ENCODE measurements at places on chromosomes 1 and 21.

- ATAC-seq = no peak
Observed at GRCh38 chr1:30822006-30822405, 64.4 kb upstream of the LAPTM5 start.

DNA sequence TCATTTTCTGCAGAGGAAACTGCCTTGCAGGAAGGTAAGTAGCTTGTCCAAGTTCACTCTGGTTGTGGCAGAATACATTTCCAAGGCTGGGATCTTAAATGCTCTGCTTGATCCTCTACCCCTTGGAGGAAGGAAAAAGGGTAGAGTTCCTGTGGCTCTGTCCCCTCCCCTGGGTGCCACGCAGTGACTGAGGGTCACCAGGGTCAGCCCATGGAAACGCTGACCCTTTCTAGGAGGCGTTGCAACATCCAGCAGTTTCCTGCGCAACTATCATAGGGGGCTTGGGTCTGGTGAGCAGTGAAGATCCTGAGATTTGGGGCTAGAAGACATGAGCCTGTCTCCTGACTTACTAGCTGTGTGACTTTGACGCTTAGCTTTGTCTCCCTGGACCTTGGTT is 29.4 kb upstream of the EPS8L3 start:
- no peak for ATAC-seq

GRCh38 chr1:5748286-5749225 is 243.7 kb downstream of the NPHP4 start:
- no peak for ATAC-seq

DNA sequence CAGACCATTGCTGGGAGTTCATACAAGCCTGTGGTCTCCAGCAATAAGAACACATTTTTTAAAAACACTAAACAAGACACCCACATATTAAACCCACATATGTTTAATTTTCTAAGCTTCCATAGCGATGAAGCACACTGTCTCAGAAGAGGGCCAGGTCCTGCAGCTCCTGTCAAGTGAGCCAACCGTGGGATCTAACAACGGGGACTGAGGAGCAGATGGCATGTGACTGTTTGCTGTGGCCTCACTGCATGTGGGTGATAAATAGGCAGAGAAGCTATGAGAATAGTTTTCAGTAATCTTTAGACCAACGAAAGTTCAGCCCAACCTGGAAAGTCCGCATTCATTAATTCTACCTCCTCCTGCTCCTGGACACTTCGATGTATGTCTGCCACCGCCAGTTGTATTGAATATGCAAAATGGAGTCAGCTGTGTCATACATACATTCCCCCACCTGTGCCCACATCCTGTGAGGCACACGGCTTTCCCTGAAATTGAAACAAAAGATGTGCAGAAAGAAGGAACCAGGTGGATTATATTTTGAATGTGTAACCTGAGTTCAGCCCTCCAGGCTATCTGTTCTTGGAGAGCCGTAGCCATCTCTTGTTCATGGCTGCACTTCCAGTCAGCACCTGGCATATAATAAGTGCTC is 88.2 kb downstream of the MIS18A start:
- peak; percentile 32 for ATAC-seq

- no peak for ATAC-seq
Observed at GRCh38 chr1:25927521-25928265, 21.5 kb upstream of the STMN1 start.

- ATAC-seq = no peak
Observed at GRCh38 chr1:34361781-34362357, 185.2 kb downstream of the C1orf94 start.

DNA sequence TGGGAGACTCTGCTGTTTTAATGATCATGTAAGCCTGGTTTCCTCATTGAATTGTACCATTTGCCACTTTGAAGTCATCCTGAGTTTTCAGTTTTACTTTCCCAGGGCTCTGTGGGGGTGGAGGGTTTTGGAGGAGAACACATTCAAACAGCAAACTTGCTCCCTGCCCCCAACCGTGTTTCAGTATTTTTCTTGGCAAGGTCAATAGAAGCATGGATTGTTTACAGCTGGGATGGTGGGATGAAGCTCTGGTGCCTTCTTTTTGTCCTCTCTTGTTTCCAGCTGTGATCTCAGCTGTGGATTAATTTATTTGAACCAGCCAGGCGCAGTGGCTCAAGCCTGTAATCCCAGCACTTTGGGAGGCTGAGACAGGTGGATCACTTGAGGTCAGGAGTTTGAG is 54.3 kb upstream of the SERBP1 start:
- no peak for ATAC-seq

DNA sequence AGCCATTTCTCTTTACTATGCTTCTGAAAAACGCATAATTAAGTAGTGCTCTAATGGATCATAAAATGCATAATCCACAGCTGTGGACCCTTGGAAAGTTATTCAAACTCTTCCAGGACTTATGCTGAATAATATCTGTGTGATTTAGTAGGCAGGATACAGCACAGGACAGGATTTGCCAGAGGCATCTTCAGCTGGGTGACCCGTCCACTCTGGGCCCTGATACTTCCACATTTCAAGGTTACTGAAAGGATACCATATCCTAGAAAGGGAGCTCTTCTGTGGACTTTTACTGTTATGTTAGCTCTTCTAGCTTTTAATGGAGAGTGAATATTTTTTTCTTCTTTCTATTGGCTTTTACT is 49.6 kb downstream of the MAP10 start:
- no peak for ATAC-seq

DNA sequence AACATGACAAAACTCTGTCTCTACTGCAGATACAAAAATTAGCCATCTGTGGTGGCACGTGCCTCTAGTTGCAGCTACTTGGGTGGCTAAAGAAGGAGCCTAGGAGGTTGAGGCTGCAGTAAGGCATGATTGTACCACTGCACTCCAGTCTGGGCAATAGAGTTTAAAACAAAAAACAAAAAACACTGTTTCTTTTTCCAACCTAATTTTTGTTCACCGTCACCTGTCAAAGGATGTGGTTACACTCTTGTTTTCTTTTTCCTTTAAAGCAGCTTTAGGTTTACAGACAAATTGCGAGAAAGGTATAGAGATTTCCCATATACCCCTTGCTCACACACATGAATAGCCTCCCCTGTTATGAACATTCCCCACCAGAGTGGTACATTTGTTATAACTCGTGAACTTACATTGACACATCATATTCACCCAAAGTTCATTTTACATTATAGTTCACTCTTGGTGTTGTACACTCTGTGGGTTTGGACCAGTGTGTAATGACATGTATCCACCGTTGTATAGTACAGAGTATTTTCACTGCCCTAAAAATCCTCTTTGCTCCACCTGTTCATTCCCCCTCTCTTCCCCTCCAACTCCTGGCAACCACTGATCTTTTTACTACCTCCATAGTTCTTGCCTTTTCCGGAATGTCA is 26.2 kb downstream of the SMG7 start:
- ATAC-seq = peak; percentile 53

DNA sequence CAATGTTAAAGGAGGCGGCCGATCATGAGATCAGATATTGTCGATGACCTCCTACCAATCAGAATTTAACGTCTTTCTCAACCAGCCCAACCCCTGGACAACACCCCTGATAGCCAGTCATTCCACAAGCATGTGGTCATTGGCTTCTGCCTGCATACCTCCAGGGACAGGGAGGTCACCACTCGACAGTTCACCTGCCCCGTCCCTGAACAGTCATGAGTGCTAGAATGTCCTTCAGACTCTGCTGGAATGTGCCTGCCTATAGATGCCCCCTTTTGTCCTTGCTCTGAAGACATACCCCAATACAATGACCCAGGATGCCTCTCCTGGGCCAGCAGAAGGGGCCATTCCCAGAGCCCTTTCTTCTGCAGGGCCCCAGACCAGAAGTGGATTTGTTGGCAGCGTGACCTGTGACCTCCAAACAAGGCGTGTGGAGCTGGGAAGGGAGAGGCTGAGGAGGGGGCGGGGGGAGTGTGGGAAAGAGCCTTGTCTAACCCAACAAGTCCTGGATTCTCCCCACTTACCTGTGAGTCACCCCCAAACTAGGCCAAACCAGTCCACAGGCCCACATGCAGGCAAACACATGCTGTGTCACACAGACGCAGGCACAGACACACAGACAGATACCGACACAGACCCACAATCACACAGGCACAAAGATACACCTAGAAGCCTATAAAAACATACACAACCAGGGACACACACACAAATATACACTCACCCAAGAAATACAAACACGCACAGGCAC is 2.2 kb downstream of the CRYBG2 start:
- ATAC-seq = peak; percentile 50

GRCh38 chr1:153361480-153362109 is 3.9 kb downstream of the S100A9 start:
- ATAC-seq = no peak

DNA sequence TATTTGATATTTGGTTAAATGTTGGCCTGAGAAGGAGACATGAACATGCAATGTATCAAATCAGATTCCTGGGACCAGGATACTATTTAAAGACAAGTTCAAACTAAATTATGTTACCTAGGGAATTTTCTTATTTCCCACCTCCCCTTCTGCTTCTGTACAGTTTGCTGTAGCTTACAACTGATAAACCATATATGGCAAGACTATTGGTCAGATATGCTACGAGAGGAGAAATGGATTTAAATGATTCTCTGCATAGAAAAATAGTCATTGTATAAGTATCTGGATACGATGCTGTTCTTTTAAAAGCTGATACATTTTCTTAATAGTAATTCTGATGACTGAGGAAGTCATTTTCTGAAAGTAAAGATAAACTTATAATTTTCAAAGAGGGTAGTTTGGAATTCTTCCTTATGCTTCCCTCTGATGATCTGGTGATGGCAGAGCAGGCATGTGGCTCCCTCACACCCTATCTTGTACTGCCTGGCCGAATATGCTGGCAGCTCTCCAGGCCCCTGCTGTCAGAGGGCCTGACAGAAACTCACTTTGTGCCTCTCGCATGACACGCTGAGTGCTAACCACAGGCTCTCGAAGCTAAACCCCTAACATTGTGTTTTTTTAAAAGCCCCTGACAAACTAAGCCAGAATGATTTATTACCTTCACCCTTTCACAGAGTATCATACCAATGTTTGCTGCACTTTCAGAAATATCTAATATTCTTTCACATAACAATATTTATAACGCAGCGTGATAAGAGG is 19.4 kb downstream of the RRP15 start:
- no peak for ATAC-seq

DNA sequence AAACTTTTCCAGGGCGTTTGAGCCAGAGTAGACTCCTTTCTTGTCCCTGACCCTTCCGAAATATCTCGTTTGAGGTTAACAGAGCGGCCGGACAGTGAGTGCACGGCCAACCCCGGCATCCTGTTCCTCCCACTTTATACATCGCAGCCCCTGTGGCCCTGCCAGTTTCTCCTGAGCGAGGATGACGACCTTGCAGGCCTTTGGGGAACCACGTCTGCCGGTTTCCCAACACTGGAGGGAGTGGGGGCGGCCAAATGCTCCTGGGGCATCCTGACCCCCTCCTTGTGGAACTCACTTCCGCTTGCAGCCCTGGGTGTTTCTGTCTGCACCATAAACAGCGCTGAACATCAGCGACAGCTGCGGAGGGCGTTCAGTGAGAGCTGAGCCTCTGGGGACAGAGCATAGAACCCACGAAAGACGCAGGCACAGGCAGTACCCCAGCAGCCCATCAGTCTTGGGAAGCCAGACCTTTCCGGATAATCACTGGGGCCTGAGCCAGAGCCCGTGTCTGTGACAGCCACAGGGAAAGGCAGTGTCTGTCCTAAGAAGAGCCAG is 4.8 kb upstream of the KCNAB2 start:
- no peak for ATAC-seq

- no peak for ATAC-seq
Observed at GRCh38 chr1:246447501-246447900, 59.6 kb downstream of the SMYD3 start.

GRCh38 chr1:230246551-230246950 is 179.5 kb downstream of the GALNT2 start:
- no peak for ATAC-seq

- no peak for ATAC-seq
Observed at GRCh38 chr1:107683191-107683657, 281.8 kb downstream of the VAV3 start.

DNA sequence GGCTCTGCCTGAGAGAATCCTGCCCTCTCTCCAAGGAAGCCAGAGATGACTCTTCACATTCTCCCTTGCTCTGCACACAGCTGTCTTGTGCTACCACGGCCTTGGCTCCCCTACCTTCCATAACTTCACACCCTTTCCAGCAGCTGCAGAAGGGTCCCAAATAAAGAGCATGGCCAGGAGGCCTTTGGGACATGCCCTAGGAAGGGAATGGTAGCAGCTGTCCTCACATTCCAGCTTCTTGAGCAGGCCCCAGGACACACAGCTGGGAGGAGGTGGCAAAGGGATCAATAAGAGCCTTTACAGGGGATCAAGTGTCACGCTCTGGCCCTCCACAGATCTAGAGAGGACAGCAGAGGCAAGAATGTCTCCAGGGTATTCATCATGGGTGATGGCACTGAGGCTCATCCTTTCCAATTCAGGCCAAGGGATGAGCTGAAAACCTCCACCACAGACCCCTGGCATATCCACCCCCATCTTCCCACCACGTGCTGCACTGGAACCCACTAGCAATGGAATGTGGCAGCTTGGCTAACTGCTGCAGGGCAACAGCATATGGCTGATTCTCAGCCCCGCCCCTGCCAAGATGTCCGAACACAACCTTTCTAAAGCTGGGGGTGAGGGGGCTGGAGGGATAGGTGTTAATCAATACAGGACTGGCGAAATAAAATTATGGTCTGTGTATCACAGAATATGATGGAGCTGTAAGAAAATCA is 17.8 kb upstream of the RAB29 start:
- ATAC-seq = no peak

DNA sequence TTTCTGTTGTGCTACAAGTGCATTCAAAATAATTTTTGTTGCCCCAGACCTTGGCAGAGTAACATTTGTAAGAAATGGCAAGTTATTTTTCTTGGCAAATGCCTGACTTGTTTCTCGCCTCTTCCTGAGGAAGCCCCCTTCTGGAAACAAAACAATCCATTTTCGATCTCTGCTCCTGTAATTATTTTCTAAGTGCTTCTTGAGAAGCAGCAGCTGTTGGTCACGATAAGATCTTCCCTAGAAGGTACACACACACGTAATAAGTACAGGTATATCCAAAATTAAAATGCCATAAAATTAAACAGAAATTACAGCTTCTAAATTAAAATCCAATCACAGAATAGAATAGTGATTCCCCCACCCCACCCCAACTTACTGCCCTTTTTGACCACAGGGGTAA is 47.3 kb downstream of the LPGAT1 start:
- ATAC-seq = no peak

DNA sequence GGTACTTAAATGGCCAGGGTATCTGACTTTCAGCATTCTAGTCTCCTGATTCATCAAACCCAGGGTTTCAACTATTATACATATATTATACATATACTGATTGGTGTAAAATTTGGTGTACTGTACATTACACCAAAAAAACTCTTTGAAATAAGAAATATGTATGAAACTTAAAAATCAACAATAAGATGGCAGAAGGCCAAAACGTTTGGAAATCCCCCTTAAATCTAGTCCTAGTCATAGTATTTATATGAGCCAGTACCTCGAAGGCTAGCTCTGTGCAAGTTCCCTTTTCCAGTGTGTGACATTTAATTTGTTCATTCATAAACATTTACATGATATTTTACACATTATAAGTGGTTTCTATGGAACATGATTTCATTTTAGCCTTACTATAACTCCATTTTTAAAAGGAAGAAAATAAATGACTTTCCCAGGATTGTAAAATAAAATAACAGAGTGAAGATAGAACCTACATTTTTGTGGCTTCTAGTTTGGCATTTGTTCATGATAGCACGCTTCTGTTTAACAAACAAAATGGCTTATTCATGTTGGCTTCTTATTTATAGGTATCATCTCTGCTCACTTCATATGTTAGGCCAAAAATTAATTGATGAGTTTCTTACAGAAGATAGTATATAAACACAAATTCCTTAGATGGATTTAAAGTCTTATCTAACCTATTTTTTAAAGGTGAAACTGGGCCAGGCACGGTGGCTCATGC is 18.8 kb upstream of the ZNF281 start:
- peak; percentile 38 for ATAC-seq

GRCh38 chr21:44966135-44967081 is 26.6 kb downstream of the SLX9 start:
- no peak for ATAC-seq

Measured in activated T-helper 17 cell treated with anti-CD3 and anti-CD28 coated beads, Interleukin-2, amount 50 U/mL, for 72 hours (primary cell).